H1 (cell line): ENCODE measurements at places on chromosomes 7 and 10.

GRCh38 chr7:4753598-4754432, 21.6 kb upstream of the AP5Z1 start:
- peak; percentile 95 for DNase-seq

- no peak for DNase-seq
Measured at GRCh38 chr10:49600781-49601400, 9.2 kb upstream of the SLC18A3 start.

DNA sequence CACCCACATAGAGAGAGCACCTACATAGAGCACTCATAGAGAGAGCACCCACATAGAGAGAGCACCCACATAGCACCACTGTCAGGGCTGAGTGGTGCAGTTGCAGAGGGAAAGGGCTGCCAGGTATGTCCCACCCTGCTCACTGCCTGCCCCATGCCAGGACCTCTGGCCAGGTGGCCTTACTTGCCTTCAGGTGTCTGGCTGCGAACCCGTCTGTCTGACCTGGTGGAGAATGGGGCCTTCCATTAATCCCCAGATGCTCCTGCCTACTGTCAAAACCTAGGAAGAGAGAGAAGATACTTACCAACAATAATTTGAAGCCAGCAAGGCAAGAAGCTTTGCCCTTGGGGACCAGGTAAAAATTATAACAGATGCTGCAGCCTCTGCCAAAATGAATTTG, 51.1 kb downstream of the INSIG1 start:
- DNase-seq, result no peak

GRCh38 chr7:18685971-18686370, 190.4 kb downstream of the HDAC9 start:
- DNase-seq, result no peak

- DNase-seq, result no peak
Measured at GRCh38 chr7:103613655-103614642, 167.9 kb upstream of the SLC26A5 start.

DNA sequence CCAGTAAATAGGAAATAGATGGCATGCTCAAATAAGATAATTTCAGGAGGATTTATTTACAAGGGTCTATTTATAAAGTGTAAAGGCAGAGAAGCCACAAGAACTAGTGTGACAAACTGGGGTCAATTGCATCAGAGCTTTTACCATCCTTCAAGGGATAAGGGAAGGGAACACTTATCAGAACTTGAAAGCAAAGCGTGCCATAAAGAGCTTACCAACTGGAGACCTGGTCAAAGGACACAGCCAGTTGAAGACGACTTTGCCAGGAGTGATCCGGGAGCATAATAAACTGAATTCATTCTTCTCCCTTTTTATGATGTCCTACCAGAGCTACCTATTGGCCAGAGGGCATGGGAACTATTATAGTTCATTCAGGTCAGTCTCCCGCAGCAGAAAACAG, 3.2 kb upstream of the PPP1R3A start:
- no peak for DNase-seq

- peak; percentile 75 for DNase-seq
Measured at GRCh38 chr7:94509264-94509886, at the start of gene CASD1. Gene CASD1, plus strand, starts transcription at chr7:94509809. Its CDS starts 276 bp downstream, at chr7:94510085.
